ENCODE measurements at places on chromosomes 6 and 20.
A peak's percentile ranks its signal among the peaks of the same experiment; 100 is the strongest.

DNA sequence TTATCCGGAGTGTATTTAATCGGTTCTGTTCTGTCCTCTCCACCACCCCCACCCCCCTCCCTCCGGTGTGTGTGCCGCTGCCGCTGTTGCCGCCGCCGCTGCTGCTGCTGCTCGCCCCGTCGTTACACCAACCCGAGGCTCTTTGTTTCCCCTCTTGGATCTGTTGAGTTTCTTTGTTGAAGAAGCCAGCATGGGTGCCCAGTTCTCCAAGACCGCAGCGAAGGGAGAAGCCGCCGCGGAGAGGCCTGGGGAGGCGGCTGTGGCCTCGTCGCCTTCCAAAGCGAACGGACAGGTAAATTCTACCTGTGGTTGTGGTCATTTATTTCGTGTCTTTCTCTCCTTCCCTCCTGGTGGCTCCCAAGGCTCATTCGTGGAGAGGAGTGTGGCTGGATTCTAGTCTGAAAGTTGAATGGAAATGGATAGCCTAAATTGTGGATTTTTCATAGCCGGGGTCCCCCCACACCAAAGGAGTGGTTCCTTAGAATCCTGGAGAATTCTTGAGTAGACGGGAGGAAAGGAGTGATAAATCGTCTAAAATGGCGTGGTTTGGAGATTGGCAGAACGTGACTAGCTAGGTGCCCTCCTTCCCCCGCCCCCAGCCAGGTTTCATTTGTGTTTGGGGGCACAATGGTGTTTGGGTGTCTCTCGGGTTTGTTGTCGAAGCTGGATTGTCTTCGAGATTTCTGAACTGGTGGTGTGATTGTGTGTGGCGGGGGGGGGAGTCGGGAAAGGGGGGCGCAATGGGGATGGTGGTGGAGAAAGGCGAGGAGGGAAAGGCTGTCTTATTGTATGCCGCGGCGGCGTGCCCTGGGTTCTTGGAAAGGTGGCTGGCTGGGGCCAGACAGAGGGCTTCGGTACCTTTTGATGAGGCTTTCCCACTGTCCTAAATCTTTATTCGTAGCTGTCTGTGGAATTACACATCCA lies 673 bp downstream of the MARCKS start:
- peak; percentile 40 for DNase-seq

DNA sequence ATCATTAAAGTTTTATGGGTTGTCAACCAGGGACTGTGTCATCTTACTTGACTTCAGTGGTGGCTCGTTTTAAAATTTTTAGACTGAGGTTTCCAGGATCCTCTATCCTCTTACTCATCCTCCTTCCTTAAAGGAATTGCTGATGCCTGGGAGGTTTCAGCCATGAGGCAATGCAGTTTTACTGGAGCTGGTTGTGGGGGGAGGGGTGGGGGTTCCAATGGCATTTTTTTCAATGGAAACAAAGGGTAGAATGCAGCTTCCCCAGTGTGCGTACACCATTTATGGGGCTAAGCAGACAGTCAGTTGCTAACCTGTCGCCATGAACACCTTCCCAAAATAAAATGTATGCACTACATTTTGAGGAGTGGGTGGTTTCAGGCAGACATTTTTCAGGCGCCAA lies 88.0 kb downstream of the METTL24 start:
- DNase-seq: no peak

DNA sequence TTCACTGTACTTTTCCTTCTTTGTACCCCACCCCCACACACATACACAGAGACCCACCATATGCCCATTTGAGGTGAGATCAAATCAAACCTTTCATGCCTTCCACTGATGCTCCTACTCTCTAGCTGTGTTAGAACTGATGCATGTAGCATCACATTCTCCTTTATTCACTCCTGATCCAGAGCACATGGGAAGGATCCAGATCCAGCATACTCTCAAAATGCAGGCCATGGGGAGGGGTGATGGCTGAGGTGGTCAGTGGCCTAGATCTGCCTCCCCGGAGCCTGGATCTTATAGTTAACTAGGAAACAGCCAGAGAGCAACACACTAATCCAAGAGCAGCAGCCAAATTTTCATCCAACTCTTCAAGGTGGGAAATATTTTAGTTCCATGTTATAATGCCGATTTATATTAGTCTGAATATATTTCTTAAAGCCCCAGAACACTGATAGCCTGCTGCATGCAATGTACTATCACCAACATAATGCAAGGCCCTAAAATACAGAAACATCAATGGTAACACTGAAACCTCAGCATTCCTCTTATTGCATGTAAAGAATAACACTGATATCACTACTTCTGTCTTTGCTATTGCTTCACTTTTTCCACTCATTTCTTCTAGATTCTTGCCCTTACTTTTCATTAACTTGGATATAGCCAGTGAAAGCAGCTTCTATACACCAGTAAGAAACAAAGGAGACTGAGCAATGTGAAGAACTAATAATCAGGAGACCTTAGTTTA lies 126.8 kb upstream of the BEND6 start:
- no peak for DNase-seq

DNA sequence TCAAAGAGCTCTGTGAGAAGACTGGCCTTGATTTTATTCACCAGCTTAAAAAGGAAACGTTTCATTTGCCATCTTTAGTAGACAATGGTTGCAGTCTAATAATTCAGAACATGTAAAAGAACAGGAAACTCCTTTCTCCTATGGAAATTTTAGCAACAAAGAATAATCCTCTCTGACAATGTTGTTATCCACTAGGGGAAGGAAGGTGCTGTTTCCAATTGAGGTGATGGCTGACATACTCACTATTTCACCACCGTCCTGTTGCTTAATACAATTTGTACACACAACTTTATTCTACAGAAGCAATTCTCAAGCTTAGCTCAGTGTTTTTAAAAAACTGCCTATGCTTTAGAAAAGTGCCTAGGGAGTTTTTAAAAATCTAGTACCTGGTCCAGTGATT lies 192.7 kb downstream of the ARHGAP18 start:
- DNase-seq: no peak

- DNase-seq: no peak
These were observed 99.9 kb upstream of the PMEPA1 start for GRCh38 chr20:57809661-57810172.

GRCh38 chr20:25984933-25985332 lies 288.3 kb upstream of the ZNF337 start:
- no peak for DNase-seq

DNA sequence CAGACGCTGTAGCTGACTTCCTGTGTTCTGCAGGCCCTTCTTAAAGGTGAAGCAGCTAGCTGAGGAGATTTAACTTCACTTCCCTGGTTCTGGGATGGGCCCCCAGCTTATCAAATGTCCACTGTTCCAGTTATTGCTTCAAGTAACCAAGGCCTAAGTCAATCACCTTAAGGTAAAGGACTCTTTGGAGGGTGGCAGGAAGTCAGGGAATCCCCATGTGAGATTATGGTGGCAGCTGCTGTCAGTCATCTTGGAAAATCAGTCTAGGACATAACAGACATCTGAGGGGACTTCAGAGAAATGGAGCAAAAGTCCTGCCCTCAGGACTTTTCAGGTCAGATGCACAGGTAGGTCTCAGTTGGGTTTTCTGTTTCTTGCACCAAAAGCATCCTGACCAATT lies 3.8 kb downstream of the ELOVL5 start:
- DNase-seq: no peak

DNA sequence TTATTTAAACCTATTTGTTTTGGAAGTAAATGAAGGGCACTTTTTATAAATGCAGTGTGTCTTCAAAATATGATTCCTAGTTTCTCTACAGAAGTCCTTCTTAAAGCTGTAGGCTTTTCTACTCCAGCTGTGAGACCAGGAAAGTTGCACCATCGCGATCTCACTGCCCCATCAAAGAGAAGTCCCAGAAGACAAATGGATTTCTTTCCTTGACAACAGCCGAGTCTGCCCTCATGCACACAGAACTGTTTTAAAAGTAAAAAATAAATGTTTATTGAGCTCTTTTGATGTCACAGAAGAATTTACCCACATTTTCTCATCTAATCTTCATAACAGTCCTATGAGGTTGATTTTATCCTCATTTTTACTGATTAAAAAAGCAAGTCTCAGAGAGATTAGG lies 324.4 kb upstream of the NT5E start:
- no peak for DNase-seq

DNA sequence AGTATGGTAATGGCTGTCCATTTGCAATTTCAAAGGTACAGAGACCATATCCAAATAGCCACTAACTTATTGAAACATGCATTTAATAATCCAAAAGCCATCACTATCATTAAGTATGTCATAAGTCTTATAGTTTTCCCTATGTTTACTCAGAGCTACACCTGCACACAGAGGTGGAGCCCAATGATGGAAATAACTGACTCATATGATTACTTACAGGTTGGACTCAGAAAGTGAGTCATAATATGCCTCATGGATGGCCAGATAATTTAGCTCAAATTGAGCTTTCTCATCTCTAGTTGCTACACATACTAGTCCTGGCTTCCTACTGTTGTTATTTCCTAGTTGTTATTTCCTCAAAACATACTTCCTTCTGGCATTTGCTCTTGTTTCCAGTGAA lies 104.4 kb upstream of the KHDRBS2 start:
- DNase-seq: no peak

- DNase-seq: no peak
These were observed 310.0 kb downstream of the ESR1 start for GRCh38 chr6:152117156-152118133.

GRCh38 chr20:63224412-63225081 lies 8.6 kb upstream of the YTHDF1 start:
- no peak for DNase-seq

- no peak for DNase-seq
These were observed 239.2 kb upstream of the QKI start for GRCh38 chr6:163175301-163175700.

DNA sequence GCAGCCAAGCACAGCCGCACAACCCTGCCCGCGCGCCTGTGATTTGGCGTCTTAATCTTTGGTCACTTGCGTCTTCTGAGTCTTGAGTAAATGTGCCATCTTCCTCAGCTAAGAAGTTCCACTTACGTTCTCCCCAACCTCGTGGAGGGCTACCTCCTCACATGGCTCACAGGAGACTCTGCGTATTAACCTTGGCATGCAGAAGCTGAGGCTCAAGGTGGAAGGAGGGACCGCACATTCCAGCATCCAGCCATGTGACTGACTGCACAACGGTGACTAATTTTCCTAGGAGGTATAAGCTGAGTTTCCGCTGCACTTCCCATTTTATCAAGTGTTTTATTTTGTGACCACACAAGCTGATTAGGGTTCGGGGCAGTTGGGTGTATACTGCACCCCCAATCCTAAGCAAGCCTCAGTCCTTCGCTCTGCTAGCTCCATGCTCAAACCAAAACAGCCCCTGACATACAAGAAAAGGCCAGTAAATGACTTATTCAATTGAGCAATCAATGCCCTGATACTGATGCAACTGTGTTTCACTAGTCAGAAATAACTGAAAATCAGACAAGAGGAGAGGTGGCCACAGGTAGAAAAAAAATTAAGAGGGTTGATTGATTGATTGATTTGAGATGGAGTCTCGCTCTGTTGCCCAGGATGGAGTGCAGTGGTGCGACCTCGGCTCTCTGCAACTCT lies 7.0 kb downstream of the BEND3 start:
- no peak for DNase-seq

- no peak for DNase-seq
These were observed 33.8 kb downstream of the KIF16B start for GRCh38 chr20:16539280-16540021.

- DNase-seq: no peak
These were observed 23.9 kb downstream of the ENTPD6 start for GRCh38 chr20:25219365-25219764.

GRCh38 chr6:5899216-5900045 lies 107.3 kb downstream of the NRN1 start:
- no peak for DNase-seq

DNA sequence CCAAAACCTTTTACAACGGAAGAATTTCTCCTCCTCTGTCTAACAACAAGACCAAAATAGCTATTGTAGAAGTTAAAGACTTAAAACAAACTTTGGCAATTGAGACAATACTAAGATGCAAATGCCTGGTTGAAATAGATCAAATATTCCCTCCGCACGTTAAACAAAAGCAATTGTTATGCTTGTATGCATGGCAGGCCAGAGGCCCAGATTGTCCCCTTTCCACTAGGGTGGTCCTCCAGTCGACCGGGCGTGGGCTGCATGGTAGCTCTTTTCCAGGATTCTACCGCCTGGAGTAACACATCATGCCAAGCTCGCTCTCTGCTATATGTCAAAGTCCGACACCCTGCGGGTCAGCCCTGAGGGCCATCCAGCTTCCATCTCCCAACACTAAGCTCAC lies 234.7 kb downstream of the RNGTT start:
- DNase-seq: no peak

GRCh38 chr6:17032988-17033634 lies 68.7 kb upstream of the STMND1 start:
- no peak for DNase-seq

- DNase-seq: no peak
These were observed 34.2 kb downstream of the MYLIP start for GRCh38 chr6:16163066-16163465.

DNA sequence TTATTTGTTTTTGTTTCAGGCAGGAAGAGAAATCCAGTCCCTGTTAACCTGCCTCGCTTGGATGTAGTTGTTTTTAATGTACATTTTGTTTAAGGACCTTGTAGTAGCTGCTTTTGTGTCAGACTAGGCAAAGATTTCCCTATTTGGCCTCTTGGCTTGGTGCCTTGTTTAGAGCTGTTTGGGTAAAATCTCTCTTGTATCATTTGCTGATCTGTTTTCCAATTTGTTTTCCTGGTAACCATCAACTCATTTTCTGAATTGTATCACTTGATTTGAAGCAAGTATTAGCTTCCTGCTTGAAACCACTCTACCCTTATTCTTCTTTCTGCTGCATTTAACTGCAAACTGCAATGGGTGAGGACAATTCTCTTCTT lies 160.7 kb downstream of the ZFAND3 start:
- DNase-seq: no peak

GRCh38 chr20:23063168-23063567 lies 13.7 kb upstream of the THBD start:
- DNase-seq: no peak

DNA sequence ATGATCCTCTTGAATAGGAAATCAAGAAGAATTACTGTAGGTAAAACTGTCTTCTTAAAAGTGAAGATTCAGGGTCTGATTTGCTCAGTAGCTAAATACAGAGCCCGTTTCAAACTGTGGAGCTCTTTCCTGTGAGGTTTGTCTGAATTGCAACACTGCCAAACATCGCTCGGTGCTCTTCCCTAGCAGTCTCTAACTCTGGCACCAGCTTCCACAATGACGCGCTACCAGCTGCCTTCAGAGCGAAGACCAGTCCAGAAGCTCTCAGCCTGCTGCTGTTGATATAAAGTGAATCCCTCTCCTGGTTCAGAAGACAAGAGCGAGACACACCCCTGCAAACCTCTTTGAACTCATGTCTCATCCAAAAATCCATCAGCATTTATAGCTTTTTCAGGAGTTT lies 447.0 kb downstream of the LMBRD1 start:
- DNase-seq: no peak

DNA sequence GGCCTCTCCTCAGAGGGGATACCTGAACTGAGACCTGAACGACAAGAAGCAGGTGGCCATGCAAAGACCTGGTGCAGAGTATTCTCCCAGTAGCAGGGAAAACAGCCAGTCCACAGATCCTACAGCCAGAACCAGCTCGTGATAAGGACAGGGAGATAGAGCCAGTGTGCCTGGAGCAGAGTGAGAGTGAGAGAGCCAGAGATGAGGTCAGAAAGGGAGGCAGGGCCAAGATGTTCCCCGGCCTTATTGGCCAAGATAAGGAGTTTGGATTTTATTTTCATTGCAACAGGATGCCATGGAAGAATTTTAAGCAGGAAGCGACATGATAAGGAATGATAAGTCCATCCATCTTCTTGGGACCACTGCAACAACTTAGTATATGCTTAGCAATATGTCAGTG lies 111.8 kb downstream of the UBE3D start:
- DNase-seq: no peak

Data from NAMALWA (cell line).